ENCODE measurements at places on chromosomes 1 and 21.

DNA sequence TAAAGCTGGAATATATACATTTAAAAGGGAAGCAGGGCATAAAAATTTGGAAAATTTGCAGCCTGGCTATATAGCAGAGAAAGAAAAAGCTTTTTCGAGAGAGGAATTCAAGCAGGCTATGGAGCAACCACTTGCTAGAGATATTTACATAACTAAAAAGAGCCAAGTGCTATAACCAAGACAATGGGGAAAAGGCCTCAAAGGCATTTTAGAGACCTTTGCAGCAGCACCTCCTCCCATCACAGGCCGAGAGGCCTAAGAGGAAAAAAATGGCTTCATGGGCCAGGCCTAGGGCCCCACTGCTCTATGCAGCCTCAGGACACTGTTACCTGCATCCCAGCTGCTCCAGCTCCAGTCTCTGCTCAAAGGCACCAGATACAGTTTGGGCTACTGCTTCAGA, 37.0 kb downstream of the CAPN9 start:
- no peak for DNase-seq

- no peak for DNase-seq
Measured at GRCh38 chr1:20149601-20150325, 10.6 kb downstream of the PLA2G2F start.

GRCh38 chr1:29688471-29689365, 452.4 kb downstream of the PTPRU start:
- no peak for DNase-seq

DNA sequence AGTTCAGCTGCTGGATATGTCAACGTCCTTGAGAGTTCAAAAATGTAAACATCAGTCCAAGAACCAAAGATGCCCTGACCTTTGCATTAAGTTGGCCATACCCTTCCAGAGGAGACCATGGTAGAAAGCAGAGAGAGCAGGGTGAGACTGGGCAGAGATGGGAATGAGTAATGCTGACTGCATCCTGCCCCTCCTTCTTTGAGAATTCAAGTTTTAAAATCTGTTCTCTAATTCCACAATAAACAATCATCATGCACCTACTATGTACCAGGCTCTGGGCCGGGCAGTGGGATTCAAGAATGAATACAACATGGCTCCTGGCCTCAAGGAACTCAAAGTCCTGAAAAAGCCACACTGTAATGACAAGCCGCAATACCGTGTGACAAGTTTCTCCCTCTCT, 3.9 kb upstream of the HAO2 start:
- DNase-seq: no peak

DNA sequence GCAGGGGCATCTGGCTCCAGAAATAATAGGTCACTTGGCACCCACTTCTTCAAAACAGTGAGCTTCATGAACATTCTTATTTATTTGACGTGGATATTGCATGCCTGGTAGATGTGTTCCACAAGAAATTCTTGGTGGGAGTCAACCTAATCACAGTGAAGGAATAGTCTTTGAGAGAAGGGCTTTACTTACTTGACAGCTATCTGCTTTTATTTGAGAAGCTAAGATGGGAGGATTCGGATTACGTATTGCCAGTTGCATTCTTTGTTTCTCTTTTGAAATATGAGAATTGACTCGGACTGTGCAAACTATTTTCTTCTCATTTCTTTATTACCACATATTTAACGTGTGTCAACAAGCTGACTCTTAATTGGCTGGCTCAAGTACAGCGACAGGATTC, 117.2 kb downstream of the FASLG start:
- DNase-seq: no peak

- DNase-seq: no peak
Measured at GRCh38 chr1:183911285-183911684, 106.4 kb downstream of the RGL1 start.

GRCh38 chr21:14383596-14384180, 742 bp upstream of the HSPA13 start:
- no peak for DNase-seq

GRCh38 chr21:16605597-16605996, 875.8 kb downstream of the USP25 start:
- DNase-seq: no peak

- DNase-seq: no peak
Measured at GRCh38 chr1:52210044-52210443, 68.2 kb downstream of the ZFYVE9 start.

DNA sequence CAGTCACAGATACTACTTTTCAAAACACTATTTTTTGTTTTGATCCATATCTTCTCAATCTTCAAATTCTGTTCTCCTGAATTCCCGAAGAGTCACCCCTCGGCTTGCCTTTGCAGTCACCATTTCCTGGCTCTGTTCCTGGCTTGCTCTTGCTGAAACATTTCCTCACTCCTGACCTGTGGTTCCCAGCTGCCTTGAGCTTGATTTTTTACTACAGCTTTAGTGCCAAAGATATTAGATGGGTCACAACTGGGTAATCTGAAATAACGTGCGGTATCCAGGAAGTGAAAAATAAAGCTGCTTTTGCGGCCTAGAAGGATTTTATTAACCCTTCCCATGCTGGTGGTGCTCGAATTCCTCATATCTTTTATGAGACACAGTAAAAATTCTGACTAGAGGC, 318.8 kb downstream of the PCP4 start:
- DNase-seq: no peak
